ENCODE measurements at places on chromosomes 6 and 20.

DNA sequence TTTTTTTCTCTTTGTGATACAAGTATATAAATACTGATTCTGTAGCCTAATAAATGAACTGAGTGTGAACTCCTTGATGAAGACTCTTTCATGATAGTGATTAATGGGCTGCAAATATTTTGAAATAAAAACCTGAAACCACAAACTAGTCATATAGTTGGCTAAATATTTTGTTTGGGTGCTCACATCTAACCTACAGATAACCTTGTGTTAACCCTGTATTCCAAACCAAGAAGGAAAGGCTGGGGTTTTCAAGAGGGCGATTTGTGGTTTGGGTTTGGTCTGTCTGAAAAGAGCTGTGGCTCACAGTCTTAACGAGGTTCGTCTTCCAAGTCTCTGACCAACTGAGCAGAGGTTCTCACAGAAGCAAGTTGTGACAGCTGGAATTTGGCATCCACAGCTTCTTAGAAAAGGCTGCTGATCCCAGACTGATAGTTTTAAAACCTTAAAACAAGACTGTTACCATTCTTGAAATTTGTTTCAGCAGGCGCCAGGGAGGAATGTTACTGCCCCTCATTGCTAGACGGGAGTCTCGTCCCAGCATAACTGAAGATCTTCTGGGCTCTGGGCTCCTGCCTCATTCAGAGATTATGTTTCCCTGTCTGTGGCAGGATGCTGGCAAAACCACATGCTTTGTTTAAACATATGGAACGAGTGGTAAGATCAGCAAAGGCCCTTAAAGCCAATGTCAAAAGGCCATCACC is 736.4 kb upstream of the MARCKS start:
- peak; percentile 59 for DNase-seq

- DNase-seq, result no peak
Measured at GRCh38 chr6:14889611-14890593, 356.0 kb upstream of the JARID2 start.

DNA sequence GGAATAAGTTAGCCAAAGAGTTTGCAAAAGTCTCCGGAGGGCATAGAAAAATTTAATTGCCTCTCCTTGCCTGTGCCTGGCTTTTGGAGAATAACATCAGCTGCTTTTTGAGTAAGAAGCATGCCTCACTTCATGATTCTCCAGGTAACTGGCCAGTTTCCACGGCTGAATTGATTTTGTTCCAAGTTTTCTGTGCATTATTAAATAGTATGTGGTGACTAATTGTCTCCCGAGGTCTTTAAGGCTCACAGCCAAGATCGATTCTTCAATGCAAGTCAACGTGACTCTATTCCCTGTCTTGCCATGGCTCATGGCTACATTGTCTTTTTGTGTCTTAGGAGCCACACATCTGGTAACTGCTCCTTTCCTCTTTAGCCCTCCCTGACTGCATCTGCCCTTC is 54.2 kb downstream of the CNR1 start:
- DNase-seq, result no peak

GRCh38 chr6:56996401-56996800 is 41.5 kb downstream of the BEND6 start:
- no peak for DNase-seq

- no peak for DNase-seq
Measured at GRCh38 chr6:39815356-39815755, 23.2 kb downstream of the DAAM2 start.

DNA sequence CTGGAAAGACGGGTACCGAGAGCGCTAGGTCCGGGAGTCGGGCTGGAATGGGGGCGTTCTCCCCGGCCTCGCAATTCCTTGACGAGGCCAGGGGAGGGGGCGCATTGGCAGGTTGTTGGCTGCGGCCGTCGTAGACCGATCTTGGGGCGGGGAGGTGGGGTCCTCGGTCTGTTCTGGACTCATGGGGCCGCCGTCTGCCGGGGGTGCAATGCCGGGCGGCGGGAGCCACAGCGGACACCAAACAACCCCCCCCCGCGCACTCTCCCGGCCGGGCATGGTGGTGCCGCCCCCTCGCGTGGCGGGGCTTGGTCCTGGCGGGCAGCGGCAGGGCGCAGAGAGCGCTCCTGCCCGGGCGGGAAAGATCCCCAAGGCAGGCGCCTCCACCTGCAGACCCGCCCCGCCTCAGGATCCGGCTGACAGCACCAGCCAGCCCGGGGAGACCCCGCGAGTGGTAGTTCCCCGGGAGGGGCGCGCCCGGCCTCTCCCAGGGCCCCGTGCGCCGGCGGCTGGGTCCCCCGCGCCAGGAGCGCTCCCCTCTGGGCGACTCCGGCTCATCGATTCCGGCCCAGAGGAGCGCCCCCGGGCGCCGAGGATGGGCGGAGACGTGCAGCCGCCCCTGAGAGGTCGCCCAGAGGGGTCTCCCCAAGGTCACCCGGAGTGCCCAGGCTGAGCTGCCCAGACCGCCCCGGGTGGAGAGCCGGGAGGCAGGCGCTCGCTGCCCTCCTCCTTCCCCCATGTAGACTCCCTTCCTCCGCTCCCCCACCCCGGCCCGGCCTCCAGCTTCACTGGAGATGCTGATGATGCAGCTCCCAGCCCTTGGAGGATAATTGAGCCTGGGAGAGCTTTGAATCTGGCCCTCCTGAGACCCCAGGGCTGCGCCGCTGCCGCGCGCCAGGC is 709 bp downstream of the PPP1R16B start:
- DNase-seq, result no peak

DNA sequence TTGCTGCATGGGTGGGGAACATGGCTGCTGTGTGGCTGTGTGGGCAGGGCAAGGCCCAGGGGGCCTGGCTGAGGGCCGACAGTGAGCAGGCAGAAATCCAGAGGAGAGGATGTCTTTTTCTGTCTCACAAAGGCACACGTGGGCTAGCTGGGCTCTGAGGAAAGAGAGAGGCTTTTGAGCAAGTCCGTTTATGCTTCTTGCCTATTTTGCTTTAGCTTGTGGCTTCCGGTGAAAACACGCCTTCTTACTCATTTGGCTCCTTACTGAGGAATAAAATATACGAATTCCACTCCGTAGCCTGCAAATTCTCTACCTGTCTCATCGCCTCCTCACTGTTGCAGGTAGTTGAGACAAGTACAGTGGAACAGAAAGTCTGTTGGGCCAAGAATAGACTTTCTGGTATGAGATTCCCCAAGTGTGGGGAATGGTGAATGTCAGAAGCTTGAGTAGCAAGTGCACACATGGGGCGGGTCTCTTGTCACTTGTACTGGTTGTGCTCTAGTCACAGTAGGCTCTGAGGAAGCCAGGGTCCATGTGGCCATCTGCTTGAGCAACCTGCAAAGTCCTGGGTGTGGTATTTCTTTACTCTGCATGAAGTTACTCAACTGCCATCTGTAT is 28.4 kb downstream of the WRNIP1 start:
- no peak for DNase-seq

DNA sequence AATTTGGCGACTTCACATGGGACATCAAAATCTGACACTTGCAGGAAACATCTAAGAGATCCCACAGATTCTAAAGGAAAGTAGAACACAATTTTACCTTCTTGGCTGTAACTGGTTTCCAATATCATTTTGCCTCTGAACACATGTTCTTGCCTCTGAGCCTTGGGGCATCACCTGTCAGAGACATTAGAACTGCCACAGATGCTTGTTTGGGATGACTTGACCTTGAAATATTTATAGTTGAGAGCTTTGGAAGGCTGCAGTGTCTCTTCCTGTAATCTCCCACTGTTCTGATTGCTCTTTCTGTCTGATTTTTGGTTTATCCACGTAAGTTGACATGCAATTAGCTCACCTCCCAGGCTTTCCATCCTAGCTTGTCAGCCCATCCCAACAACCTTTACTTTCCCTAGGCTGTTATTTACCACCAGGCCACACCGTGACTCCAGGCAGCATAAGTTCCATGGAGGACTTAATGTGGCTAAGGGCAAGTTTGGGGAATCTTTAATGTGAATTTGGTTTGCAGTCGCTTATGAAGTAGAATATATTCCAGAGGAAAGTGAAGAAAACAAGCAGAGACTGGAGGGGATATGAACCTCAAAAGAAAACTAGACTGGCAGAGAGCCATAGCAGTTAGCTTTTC is 256.5 kb upstream of the RIN2 start:
- no peak for DNase-seq

- no peak for DNase-seq
Measured at GRCh38 chr20:33630507-33630906, 31.6 kb upstream of the C20orf144 start.

GRCh38 chr20:33993576-33994221 is at the start of gene RALY:
Gene RALY (plus strand): TSS chr20:33993911. CDS start chr20:34072075, 78,164 bp downstream.
- DNase-seq, result peak; percentile 100

DNA sequence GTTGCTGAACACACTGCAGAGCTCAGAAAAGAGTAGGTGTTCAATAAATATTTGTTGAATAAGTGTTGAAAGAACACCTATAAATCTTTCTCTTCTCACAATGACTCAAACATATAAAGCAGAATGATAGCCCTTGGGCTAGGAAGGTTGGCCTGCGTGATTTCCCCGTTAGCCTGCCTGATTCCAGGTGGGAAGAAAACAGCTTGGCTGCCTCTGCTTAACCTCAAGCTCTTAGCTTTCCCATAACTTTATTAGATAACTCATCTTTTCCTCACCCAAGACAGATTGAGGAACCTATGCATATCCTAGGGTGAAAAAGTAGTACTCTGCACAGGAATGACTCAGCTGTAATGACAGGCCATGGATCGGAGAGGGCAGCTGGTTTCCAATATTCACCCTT is 300.3 kb upstream of the ID4 start:
- peak; percentile 63 for DNase-seq

GRCh38 chr6:161954699-161955276 is 680.9 kb upstream of the AGPAT4 start:
- no peak for DNase-seq

DNA sequence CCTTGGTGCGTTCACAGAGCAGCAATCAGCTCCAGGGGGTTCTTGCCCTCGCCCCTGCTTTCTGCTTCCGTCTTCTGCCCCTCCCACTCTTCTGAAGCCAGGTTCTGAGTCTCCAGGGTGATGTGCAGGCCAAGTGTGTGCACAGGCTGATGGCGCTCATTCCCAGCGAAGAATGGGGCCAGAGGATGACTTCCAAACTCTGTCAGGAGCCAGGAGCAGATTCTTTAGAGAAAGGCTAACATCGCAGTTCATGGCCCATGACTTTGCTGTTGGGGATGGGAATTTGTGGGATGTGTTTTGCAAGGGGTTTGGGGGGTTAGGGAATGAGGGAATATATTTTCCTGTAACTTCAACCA is 56.1 kb upstream of the CCN6 start:
- DNase-seq, result no peak

DNA sequence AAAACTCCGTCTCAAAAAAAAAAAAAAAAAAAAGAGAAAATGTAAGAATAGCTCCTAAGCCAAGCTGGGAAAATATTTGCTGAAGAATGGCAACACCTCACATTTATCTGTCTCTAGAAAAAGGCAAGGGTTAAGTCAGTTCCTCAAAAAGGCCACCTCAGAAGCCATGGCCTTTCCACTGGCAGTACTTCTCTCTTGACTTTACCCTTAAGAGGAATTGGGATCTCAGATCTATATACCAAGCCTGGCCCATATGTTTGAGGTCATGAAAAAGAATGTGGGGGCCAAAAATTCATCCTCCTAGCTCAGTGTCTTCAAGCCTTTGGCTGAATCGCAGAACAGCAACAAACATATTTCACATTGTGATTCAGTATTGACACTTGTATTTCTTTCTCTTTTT is 10.9 kb upstream of the NCOA3 start:
- DNase-seq, result no peak

DNA sequence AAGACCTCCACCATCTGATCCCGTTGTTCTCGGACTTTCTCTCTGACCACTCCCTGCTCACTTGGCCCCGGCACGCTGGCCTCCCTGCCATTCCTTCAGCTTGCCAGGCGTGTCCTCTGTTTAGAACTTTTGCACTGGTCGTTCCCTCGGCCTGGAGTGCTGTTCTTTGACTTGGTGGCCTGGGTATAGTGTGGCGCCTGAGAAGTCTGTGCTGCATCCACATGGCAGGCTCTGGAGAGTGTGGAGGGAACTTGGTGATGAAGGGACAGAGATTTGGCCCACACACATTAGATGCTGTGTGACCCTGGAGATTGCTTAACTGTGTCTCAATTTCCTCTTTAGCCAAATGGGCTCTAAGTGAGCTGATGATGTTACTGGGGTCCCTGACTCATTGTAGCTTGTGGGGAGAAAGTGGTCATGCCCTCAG is 13.0 kb upstream of the TGM2 start:
- no peak for DNase-seq

DNA sequence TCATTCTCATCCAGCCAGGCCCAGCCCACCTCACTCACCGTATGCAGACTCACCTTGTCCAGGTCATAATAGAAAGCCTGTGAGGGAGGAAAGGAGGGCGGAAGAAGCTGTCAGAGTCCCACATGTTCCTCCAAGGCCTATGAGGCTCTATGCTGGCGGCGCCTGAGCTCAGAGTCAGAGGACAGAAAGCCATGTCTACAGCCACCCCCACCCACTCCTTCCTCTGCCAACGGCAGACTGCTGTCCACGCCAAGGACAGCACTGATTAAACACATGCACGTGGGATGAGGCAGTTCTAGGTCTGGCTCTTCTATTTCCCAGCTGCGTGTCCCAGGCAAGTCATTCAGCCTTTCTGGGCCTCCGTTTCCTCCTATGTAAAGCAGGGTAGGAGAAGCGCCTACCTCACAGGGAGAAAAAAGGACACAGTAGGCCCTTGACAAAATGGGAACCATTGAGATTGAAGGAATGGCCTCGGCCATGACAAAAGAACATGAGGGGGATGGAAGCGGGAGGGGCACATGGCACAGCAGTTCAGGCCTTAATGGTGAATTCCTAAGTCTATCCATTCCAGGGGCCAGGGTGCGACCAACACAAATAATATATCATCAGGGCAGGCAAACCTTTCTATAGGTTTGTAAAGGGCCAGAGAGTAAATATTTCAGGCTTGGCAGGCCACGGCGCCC is 80.1 kb downstream of the RIPOR3 start:
- DNase-seq, result no peak

- no peak for DNase-seq
Measured at GRCh38 chr6:133393891-133394290, 152.7 kb downstream of the EYA4 start.

DNA sequence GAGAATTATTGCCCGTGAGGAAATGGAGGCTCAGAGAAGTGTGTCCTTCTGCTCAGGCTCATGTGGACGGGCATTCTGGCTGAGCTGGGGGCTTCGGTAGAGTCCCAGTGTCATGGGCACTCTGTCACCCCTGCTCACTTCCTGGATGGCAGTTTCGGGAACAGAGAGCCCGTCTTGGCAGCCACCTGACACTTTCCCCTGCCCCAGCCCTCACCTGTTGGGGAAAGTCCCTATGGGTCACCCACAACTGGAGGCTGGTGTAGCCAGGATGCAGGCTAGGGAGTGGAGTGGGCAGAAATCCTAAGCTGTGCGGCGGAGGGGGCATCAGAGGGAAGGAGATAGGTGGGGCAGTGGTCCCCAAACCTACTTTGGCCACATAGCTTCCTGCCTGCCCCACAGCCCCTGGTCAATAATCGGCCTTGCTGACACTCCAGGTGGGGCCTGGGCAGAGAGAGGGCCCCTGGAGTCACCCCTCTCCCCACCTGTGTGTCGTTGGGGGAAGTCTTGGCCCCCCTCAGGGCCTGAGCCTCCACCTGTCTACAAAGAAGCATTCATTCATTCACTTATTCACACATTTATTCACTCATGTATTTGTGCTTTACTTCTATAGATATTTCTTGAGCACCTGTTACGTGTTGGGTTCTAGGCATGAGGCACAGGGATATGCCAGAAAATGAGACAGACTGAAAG is 40.5 kb downstream of the SNAI1 start:
- no peak for DNase-seq

All from RWPE1 (cell line).